ENCODE measurements at places on chromosomes 12 and 14.
A peak's percentile ranks its signal among the peaks of the same experiment; 100 is the strongest.

- no peak for DNase-seq
Measured at GRCh38 chr12:106127338-106128126, 11.2 kb downstream of the NUAK1 start.

GRCh38 chr12:26369588-26369987 is 174.2 kb downstream of the SSPN start:
- DNase-seq = no peak

- DNase-seq = no peak
Measured at GRCh38 chr12:70739756-70740155, 102.5 kb upstream of the PTPRB start.

DNA sequence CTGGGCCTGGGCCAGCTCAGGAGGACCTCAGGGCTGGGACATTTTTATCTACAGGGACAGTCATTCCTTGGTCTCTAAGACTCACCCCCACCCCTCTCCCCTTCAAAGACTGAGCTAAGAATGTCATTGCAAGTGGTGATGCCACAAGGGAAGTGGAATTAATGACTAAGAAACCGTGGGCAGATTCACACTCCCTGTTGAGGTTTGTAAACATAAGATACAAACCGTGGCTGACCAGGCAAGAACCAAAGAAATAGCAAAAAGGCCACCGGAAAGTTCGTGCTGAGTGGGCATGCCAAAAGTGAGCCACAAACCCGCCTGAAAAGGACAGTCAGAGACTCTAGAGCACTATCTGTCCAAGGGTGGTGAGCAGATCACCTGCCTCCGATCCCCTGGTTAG is 25.7 kb downstream of the NUAK1 start:
- DNase-seq = no peak

DNA sequence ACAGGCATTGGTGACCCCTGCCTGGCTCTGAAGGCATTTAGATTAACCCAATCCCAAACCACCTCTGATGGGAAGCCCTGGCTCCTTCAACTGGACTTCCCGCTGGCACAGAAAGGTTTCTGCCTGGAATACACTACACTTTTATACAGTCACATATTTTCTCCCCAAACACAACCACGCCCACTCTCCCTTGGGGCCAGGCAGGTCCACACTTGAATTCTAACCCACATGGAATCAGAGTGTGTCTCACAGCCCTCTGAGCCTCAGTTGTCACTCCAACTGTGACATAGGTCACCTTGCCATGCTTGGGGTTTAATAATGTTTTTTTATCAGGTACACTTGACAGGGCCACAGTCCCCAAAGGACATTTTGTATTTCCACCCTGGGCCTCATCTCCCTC is 368.6 kb downstream of the BCL11B start:
- no peak for DNase-seq

DNA sequence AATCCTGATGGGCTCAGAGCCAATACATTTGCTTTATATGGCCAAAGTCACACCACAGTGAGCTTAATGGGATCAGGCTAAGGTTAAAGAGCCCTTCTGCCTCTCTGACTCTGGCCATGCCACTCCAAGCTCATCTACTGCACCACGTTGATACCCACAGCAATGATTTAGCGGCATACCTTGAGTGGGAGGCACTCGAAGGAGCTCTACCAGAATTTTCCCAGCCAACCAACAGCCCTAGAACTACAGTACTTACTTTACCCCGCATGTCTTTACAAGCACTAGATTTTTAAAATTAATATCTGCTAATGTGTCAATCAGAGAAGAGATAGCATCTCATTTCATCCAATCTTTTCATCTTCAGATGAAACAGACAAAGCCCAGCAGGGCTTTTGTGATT is 300.5 kb downstream of the GRIN2B start:
- no peak for DNase-seq

- no peak for DNase-seq
Measured at GRCh38 chr14:38931969-38932652, 170.9 kb downstream of the SEC23A start.

DNA sequence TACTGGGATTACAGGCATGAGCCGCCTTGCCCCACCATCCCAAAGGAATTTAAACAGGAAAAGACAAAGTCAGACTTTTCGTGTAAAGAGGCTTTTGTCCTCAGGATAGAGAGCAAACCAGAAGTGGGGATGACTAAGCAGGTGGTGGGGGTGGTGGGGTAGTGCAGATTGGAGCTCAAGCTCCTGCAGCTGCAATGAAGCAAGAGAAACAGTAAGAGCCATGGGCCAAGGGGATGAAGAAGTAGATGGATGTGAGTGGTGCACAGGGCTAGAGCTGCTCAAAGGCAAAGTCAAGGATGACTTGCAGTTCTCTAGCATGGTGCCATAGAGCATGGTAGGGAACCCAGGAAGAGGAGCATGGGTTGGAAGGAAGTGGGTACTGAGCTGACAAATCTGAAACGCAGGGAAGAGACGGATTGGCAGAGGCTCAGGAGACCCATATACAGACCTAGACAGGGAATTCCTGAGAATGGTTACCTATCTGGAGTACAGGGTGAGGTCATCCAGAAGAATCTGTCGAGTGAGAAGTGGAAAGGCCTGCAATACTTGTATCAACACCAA is 11.4 kb upstream of the RNF34 start:
- no peak for DNase-seq

- DNase-seq = no peak
Measured at GRCh38 chr12:62468397-62468796, 1.8 kb downstream of the MON2 start.

DNA sequence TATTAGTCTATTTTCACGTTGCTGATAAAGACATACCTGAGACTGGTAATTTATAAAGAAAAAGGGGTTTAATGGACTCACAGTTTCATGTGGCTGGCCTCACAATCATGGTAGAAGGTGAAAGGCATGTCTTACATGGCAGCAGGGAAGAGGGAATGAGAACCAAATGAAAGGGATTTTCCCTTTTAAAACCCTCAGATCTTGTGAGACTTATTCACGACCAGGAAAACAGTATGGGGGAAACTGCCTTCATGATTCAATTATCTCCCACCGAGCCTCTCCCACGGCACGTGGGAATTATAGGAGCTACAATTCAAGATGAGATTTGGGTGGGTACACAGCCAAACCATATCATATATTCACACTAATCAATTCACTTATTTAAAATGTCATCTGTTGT is 41.4 kb downstream of the KTN1 start:
- DNase-seq = no peak

- DNase-seq = peak; percentile 66
Measured at GRCh38 chr12:53344824-53345485, 8.8 kb upstream of the SP7 start.

- DNase-seq = peak; percentile 61
Measured at GRCh38 chr14:68977718-68978171, 1.4 kb downstream of the ACTN1 start.

GRCh38 chr14:21256539-21257393 is 12.5 kb downstream of the HNRNPC start:
- DNase-seq = no peak

DNA sequence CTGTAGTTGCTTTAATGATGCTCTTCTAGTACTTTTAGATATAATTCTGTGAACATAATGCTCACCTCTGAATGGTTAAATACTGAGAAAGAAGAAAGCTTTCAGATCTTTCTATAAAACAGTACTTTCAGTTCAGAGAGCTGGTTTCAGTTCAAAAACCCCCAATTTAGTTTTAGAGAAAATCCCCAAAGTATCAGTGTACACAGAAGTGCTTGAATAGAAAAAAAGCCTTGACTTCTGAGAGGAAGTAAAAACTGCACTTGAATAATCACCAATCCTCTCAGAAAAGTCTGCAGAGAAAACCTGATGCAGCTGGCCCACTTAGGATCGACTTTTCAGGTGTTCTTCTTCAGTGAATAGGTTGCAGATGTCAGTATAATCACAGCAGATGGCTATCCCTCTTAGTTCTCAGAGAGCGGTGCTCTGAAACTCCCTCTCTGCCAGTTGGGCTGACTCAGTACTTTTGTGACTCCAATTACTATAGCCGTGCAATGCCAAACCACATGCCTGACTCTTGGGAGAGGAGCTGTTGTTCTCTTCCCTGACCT is 616.3 kb downstream of the LRFN5 start:
- no peak for DNase-seq

DNA sequence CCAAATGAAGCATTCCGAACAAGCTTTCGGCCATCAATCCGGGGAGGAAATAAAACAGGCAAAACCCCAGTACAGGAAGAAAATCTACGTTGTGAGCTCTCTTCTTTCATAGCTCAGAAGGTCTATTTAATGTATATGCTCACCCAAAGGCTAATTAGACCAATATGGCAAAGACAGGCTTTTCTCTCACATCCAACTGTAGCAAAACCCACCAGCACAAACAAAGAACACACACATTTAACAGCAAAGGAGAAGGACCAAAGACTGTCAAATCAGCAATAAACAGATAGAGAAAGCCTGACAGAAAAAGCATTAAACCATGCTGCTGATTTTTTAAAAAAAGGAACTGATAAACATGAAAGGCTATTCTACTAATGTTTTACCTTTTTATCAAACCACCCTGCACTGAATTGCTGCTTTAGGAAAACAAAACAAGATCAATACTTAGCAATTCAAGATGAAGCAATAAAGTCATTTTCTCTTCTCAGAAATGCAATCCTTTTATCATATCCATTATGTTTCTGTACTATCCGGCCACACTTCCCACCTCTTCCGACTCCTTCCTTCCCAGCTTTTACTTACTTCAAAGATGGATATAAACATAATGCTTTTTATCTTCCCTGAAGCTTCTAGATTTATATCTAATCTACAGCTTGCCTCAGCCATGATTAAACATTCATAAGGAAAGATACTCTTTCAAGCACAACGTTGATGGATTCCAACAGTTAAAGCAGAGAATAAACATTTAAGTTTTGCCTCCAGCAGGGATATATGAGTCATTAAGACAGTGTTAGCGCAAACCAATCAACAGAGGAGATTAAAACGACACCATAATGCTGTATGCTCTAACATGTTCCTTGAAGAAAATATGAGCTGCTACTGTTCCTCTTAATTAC is 74.6 kb upstream of the BBS10 start:
- no peak for DNase-seq
